ENCODE measurements at places on chromosomes 1 and 21.

DNA sequence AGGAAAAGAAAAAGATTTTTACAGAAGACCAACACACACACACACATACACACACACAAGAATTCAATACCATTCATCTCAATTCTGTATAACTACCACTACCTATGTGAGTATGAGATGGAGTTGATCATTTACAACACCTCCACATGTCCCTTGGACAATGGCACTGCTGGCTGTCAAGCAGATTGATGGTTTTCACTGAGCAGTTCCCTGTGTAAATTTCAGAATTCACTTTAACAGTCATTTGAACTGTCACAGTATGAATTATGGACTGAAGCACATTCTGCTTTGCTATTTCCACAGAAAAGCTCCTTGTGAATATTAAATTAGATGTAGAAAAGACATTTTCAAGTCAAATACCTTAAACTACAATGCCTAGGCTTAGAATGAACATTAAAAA lies 14.3 kb downstream of the KCNT2 start:
- no peak for DNase-seq

- no peak for DNase-seq
Measured at GRCh38 chr21:38955495-38955894, 149.8 kb downstream of the ETS2 start.

DNA sequence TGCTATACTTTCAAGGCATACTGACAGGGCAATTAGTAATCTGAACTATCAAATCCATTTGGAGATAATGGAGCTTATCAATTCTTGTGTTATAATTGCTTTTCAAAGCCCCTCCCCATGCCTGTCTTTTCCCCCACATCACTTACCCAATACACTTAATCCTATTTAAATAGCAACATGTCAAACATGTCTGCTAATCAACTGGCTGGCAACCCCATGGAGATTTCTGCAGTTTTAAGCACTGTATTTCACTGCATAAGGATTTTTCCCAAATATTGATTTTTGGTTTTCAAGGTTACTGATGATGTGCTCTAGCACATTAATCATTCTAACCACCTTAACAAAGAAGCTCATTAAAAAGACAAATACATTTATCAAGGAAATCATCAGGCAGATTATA lies 800.3 kb downstream of the PLA2G4A start:
- no peak for DNase-seq

DNA sequence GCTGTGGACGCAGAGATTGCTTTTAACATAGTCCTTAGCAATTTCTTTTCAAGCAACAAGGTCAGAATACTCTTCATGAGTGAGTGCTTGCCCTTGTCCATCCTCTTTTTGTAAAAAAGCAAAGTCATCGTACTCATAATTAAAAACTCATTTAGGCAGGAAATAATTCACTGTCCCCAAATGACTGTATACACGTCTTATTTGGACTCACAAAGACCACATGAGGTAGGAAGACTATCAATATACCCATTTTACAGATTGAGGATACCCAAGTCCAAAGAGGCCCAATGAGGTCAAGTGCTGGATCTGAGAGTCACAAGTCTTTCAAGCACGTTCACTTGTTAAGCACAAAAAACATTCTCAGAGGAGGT lies 13.2 kb downstream of the ITPKB start:
- no peak for DNase-seq

- no peak for DNase-seq
Measured at GRCh38 chr1:243179720-243180119, 75.4 kb downstream of the CEP170 start.

- no peak for DNase-seq
Measured at GRCh38 chr1:208185801-208186231, 58.4 kb downstream of the PLXNA2 start.

- DNase-seq = no peak
Measured at GRCh38 chr1:62732331-62732730, 44.1 kb upstream of the DOCK7 start.

- DNase-seq = no peak
Measured at GRCh38 chr1:10528066-10529014, 53.6 kb downstream of the PEX14 start.

GRCh38 chr21:15682977-15683376 lies 46.8 kb upstream of the USP25 start:
- no peak for DNase-seq

DNA sequence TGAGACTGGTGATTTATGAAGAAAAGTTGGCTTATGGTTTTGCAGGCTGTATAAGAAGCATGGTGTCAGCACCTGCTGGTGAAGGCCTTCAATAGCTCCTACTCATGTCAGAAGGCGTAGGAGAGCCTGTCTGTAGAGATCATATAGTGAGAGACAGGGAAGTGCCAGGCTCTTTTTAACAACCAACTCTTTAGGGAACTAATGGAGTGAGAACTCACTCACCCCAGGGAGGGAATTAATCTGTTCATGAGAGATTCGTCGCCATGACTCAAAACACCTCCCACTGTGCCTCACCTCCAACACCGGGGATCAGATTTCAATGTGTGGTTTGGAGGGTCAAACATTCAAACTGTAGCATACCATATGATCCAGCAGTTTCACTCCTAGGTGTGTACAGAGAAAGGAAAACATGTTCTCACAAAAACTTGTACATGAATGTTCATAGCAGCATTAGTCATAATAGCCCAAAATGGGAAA lies 72.6 kb downstream of the TTC3 start:
- no peak for DNase-seq

GRCh38 chr1:12271033-12271432 lies 41.2 kb downstream of the VPS13D start:
- DNase-seq = no peak

GRCh38 chr1:42482635-42483153 lies 19.6 kb downstream of the CCDC30 start:
- DNase-seq = no peak

DNA sequence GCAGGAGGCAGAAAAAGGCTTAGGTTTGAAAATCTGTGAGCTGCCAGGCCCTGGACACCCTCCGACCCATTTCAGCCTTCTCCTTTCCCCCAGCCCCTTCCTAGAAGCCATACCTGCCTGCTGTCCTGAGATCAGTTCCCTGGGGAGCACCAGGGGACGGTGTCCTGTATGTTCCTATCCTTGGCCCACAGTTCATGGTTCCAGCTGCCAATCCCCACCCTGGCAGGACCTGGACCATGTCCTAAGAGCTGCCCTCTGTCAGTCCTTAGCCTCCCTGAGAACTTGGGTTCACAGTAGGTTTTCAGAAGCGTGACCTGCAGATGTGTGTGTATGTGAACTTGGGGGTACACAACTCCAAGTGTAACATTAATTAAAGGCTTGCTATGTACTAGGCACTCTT lies 3.8 kb downstream of the TCEA3 start:
- no peak for DNase-seq

- no peak for DNase-seq
Measured at GRCh38 chr1:89710498-89711139, 77.7 kb downstream of the LRRC8C start.

GRCh38 chr1:74842726-74843125 lies 109.8 kb downstream of the TYW3 start:
- DNase-seq = no peak

- DNase-seq = no peak
Measured at GRCh38 chr1:51157395-51157794, 55.4 kb downstream of the C1orf185 start.

DNA sequence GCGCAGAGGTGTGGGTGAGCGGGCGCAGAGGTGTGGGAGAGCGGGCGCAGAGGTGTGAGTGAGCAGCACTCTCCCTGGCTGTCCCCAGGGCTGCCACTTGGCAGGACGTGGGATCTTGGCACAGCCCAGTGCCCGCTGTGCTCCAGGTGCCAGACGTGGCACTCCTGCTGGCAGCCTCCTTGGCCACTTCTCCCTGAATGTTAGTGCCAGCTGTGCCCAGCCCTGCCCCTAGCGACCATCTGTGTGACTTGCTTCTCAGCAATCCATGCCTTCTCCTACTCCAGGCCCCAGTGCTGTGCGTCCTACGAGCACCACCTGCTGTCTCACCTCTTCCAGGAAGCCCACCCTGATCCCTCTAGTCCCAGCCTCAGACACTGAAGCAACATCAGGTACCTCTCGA lies 30.5 kb downstream of the KRTAP10-1 start:
- DNase-seq = no peak

DNA sequence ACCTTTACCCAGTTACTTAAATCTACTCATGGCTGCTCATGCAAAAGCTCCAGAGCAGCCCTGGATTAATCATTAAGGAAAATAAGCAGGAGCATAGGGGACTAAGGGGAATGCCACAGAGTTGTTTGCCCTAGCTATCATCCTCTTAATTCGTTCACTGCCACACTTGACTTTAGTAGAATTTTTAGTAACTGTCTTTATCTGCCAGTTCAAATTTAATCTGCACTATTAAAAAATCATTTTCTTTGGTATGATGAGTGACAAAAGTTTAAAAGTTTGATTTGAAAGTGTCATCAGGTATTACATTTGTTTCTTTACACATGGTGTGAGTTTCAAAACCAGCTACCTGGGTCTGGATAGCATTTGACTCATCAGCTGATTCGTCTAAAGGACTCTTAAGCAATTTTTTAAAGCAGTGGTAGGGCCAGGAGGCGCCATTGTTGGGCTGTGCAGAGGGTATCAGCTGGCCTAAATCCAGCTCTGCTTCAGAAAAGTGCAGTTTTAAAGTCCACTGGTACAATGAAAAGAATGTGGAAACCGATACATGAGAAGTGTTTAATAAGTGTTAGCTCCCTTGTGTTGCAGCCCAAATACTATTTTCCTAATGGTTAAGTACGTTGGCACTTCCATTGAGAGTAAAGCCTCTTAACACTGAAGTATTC lies 69.9 kb upstream of the DR1 start:
- DNase-seq = no peak

GRCh38 chr1:68470388-68470970 lies 20.7 kb upstream of the RPE65 start:
- DNase-seq = no peak

- DNase-seq = no peak
Measured at GRCh38 chr1:151790940-151791651, 796 bp upstream of the TDRKH start.

- DNase-seq = no peak
Measured at GRCh38 chr1:224880593-224881307, 48.7 kb upstream of the DNAH14 start.

- DNase-seq = no peak
Measured at GRCh38 chr1:3610527-3611169, 660 bp downstream of the MEGF6 start.

DNA sequence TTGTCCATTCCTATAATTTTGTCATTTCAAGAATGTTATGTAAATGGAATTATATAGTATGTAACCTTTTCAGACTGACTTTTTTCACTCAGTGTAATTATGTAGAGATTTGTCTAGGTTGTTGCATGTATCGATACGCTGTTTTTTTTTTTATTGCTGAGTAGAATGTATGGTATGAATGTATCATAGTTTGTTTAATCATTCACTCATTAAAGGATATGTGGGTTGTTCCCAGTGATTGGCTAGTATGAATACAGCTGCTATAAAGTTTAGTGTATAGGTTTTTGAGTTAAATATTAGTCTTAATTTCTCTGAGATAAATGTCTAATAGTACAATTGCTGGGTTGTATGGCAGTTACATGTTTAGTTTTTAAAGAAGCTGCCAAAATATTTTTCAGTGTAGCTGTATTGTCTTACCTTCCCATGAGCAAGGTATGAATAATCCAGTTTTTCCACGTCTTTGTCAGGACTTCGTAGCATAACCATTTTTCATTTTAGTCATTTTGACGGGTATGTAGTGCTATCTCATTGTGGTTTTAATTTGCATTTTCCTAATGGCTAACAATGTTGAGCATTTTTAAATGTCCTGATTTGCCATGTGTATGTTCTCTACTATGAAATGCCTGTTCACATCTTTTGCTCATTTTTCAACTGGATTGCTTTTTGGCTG lies 22.4 kb downstream of the CASQ2 start:
- DNase-seq = no peak

DNA sequence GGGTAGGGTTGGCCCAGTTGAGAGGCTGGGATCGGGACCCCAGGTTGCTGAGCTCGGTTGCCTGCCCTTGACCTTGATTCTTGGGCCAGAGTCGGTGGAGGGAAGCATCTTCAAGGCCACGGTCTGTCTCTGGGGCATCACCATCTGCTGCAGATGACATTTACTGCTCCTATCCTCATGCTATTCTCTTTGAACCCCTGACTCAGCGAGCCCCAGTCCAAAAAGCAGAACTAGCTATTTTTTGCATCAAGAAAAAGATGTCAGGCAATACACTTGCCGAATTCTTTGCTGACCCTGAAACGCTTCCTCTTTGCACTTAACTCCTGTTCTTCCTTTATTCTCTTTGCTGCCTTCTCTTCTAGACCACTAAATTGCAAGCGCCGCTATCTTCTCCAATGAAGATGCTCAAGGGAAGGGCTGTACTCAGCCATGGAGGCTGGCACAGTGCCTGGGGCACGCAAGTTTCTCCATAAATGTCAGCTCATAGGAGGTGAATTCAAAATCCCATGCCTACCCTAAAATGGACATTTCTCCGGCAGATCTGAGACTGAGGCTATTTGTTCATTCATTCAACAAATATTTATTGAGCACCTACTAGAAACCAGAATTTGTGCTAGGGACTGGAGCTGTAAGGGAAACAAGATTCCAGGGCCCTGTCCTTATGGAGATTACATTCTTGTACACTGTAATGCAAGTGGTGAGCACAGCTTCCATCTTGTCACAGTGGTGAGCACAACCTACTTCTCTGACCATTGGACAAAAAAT lies 20.5 kb upstream of the CAPZB start:
- no peak for DNase-seq

GRCh38 chr1:245258271-245258920 lies 103.6 kb downstream of the KIF26B start:
- no peak for DNase-seq

DNA sequence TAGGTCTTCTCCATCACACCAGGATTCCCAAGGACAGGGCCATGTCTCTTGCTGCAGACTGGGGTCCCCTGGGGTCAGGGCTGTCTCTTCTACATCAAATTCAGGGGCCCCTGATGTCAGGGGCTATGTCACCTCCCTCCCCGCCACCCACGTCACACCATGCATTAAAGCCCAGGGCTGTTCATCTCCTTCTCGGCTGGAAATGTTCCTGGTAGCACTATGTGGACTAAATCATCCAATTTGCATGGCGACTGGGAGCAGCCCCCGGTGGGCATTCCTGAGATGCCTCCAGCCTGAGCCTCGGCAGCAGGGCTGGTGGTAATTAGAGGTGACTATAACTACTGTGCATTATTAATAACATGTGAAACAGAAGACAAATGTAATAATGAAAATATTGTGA lies 151.7 kb upstream of the HMGB4 start:
- DNase-seq = no peak

- no peak for DNase-seq
Measured at GRCh38 chr1:110428946-110429345, 21.5 kb upstream of the LAMTOR5 start.

DNA sequence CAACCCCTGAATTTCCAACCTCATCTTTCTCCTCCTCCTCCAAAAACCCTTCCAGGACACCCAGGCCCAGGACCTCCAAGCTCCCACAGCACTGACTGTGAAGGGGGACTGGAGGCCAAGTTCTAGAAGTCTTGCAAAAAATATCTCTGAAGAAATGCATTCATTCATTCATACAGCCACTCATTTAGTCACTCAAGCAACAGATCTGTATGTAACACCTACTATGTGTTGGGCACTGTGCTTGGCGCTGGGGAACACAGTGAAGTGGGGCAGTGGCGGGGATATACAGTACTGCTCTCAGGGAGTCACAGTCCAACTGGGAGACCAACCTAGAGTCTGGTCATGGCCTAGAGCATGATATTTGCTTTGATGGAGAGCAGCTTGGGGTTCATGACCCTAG lies 15.3 kb upstream of the TNFRSF1B start:
- no peak for DNase-seq
